Cortex of kidney (tissue), 1 donor: ENCODE measurements at places on chromosomes 2 and 18.

- DNase-seq, result no peak
Measured at GRCh38 chr2:20935168-20935775, 108.6 kb downstream of the APOB start.

GRCh38 chr2:62741127-62741526 is 35.6 kb downstream of the EHBP1 start:
- DNase-seq, result no peak

GRCh38 chr2:205656461-205656860 is 25.8 kb upstream of the NRP2 start:
- no peak for DNase-seq

DNA sequence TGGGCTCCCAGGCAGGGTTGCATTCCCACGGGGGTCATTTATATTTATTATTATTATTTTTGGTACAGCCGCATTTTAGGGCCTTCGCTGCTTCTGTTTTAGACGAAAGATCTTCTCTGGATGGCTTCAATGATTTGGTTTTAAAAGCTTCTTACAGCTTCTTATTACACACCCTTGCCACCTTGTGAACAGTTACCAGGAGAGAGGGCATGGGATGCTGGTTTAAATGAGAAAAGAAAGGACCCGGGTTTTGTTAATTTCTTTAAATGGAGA is 1.7 kb downstream of the SH3RF3 start:
- DNase-seq, result no peak
